GM12892 (cell line): ENCODE measurements at places on chromosomes 1 and 21.

DNA sequence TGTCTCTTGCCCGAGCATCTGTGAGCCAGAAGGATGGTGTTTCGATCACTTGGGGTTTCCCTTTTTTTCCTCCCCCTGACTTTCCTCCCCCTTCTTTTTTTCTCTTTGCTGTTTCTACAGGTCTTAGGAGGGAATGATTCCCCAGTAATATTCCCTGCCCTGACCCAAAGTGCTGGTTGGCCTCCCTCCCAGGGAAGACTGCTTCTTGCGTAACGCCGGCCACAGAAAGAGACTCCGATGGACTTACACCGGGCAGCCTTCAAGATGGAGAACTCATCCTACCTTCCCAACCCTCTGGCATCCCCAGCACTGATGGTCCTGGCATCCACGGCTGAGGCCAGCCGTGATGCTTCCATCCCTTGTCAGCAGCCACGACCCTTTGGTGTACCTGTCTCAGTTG lies 6.8 kb downstream of the RNF220 start:
- DNase-seq: no peak

- no peak for DNase-seq
Observed at GRCh38 chr1:99771513-99771918, 5.1 kb upstream of the FRRS1 start.

DNA sequence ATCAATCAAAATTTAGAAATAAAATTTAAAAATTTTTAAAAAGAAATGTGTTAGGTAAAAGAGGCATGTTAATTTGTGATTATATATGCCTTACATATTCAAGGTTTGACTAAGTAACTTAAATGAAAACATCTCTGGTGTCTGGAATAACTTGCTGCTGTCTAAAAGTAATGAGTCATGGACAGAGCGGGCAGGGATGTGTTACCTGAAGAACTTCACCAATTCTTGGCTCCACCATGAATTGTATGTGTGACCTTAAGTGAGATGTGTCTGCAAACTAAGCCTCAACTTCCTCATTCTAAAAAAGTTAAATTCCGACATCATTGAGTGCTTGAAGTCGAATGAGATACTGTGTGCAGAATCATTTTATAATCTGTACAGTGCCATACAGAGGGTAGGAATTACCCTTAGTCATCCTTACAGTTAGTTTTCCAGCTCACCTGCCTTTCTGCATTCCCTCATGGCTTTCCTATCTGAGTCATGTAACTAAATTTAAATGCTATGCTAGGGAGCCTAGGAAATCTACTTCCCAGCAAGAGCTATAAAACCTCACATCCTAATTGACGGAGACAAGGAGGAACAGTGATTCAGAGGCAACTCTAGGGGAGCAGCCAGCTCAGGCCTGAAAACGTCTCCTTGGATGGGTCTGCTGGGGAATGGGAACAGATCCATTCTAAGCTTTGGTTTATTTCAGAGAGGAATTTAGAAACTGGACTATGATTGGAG lies 100.7 kb upstream of the TSPAN2 start:
- no peak for DNase-seq

- DNase-seq: no peak
Observed at GRCh38 chr1:210496063-210496462, 167.4 kb downstream of the HHAT start.

- no peak for DNase-seq
Observed at GRCh38 chr1:54367613-54368012, 38.6 kb downstream of the SSBP3 start.

DNA sequence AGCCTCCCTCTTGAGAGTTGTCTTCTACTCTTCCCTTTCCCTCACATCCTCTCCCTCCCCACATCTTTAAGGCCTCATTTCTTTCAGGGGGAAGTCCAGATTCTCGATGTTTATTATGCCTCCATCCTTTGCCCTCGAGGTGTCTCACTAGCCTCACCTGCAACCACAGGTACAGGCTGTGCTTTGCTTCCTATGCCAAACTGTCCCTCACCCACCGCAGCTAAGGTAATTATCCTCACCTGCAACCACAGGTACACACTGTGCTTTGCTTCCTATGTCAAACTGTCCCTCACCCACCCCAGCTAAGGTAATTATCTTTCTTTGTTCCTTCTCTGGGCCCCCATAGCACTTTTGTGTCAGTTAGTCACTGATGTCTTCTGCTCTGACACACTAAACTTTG lies 328.1 kb upstream of the SNX7 start:
- DNase-seq: no peak

- DNase-seq: no peak
Observed at GRCh38 chr1:25544243-25544764, 898 bp downstream of the LDLRAP1 start.

GRCh38 chr1:235632506-235633401 lies 16.8 kb downstream of the GNG4 start:
- no peak for DNase-seq

DNA sequence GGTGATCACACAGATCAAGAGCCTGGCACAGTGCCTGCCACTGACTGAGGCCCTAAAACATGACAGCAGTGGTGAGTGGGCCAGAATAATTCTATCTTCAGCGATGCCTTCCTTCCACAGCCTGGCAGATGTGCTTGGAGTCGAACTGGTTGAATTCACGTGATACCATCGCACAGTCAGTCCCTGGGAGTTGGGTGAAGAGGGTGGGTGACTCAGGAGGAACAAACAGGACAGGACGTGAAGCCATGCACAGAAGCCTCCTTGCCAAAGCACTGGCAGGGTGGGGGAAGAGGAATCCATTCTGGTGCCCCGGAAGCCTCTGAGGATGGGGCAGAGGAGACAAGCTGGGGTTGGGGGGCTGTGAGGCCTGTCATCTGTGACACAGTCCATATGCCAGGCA lies 80.3 kb upstream of the WNT4 start:
- DNase-seq: no peak

GRCh38 chr1:163561580-163562295 lies 240.0 kb downstream of the NUF2 start:
- DNase-seq: no peak

DNA sequence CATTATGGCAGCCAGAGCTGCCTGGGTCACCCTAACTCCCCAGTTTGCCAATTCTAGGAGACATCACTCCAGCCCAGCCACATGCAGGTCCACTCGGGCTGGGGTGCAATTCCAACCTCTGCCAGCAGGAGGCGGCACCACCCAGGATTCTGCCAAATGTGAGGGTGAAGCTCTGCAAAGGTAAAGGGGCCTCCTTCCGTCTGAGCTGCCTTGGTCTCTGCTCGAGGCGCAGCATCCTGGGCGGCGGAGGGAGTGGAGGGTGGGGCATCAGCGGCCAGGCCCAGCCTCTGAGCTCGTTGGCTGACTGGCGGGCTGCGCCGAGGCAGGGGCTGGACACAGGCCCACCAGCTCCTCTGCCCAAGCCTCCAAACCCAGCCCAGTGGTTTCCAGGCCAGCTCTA lies 63.8 kb downstream of the ARHGEF16 start:
- DNase-seq: no peak

- no peak for DNase-seq
Observed at GRCh38 chr1:90507173-90507572, 209.9 kb downstream of the BARHL2 start.

DNA sequence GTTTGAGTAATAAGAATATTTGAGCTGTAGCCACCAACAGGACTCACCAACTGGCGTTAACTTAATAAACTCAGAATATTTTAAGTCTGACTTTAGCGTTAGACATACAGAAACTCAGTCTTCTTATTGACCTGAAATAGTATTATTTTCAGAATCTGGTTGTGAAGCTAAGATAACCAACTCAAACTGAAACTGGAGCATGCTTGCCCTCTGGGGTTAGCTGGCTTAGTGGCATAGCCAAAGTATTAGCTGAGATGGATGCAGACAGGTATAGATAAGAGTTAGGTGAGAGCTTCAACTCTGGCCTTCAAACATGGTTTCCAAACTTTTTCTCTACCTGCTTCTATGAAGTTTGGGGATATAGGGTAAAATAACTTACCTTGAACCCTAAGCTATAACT lies 40.5 kb downstream of the AMY1C start:
- DNase-seq: no peak

DNA sequence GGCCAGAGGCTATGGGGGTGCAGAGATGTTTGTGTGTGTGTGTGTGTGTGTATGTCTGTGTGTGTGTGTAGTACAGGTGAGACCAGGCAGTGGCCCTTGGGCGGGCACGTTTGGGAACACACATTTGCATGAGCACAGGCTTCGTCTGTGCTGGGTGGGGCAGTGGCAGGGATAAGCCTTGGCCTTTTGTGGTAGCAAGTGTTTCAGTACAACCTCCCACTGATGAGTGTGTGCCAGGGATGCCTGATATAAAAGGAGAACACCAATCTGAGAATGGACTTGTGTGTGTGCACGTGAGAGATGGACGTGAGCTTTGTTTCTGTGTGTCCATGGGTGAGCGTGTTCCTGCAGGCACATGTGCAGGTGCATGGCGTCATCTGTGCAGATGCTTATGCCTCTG lies 3.0 kb downstream of the NTRK1 start:
- DNase-seq: no peak

GRCh38 chr1:221567859-221568507 lies 173.9 kb downstream of the DUSP10 start:
- no peak for DNase-seq

- no peak for DNase-seq
Observed at GRCh38 chr1:151720554-151720953, 768 bp upstream of the RIIAD1 start.

DNA sequence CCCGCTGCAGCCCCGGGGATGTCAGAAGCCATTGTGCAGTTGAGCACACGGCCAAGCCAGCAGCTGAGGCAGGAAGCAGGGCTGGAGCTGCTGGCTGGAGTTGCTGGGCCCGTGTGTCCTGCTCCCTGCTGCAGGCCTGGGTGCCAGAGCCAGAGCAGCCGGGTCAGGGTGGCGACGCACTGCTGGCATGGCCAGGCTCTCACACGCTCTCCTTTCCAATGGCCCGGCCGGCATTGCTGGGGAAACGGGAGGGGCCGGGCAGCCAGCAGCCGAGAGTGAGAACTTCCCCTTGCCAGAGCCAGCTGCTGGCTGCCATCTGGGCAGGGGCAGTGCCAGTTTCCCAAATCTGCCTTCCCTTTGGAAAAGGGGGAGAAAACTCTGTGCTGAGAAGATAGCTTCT lies 82.4 kb upstream of the PROX1 start:
- no peak for DNase-seq

DNA sequence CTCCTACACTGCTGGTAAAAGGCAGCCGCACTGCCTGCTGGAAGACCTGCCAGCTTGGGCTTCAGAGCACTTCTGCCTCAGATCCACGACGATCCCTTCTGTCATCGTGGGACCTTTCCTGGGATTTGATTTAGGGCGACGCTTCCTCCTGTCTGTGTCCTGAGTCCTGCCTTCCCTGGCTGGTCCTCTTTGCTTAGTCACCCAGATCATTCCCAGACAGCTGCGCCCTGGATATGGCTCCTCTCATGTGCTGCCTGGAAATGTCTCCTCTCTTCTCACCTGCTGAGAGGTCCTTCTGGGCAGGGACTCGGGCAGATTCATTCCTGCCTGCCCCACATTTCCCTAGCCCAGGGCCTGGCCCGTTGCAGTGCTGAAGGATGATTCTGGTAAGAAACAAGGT lies 72.4 kb upstream of the POU3F1 start:
- no peak for DNase-seq

DNA sequence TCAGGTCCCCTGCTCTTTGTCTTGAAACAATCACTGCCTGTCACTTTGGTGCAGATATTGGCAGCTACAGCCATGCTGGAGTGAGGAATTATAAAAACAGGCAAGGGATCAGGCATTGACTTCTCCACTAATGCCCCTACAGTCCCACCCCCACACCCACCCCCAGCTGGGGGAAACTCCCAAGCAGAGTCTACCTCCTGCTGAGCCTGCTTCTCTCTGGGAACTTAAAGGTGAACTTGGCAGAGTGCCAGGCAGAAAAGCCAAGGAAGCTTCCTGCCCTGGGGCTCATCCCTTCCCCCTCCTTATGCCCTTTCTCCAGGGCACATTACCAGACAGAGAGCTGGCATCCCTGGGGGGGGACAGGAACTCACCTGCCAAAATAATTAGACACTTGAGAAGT lies 6.7 kb downstream of the NCMAP start:
- no peak for DNase-seq

DNA sequence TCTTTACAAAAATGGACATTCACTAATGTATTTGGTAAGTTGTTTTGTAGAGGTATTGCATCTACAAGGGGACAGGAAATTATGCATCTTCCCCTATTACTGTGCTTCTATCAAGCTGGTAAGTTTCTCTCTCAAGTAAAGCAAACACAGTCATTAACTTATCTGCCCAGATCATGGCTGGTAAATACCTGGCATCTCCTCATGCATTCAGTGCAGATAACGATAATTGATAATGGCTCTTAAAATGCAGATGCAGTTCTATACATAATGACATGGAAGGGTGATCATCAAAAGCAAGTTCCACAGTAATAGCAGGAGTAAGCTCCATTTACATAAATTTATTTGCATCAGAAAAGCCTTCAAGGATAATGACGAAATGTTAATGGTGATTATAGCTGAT lies 122.4 kb downstream of the SIPA1L2 start:
- no peak for DNase-seq

DNA sequence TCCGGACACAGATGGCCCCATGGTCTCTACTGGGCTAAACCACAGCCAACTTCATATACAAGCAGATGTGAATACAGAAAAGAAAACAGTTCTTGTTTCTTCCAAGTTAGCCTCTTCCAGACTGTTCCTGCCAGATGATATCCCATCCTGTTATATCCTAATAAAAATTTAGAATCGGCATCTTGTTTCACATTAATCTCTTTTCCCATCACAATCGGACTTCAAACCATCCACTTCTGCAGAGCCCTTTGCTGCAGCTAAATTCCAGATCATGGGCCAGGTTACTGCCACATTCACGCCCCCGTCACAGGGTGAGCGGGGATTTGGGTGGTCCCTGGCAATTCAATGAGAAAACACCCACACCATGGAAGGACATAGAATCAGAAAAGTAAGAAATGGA lies 57.2 kb downstream of the NPHP4 start:
- DNase-seq: no peak

DNA sequence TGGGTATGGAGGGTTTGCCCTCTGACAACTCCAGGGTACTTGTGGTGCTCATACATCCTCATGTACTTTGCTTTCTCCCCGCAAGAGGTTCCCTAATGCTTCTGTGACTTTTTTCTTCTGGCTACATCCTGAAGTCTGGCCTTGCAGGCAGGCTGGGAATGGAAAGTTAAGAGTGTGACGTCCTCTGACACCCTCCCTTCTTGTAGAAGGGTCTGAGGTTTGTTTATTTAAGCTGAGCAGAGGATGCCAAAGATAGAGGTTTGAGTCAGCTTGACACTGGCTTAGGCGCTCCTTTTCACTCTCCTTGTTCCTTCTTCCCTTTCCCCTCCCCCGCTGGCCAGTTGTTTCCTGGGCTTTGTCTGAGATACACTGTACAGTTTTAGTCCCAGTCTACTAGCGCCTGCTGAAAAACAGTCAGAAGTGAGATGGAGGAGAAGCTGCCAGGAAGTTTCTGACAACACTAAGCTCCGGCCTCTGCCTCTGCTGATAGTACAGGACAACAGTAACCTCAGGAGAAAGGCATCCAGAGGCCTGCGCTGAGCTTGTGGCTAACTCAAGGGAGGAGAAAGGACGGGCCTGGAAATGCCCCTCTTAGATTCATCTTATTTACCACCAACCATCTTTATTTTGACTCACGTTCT lies at the start of gene MACF1:
Gene MACF1, plus strand, starts transcription at position 255 of the 641 bp plus-strand sequence. Its CDS starts 328 bp downstream, at position 583.
- DNase-seq: no peak

GRCh38 chr1:2381741-2382620 lies 9.4 kb downstream of the MORN1 start:
- peak; percentile 99 for DNase-seq

GRCh38 chr1:26961826-26962225 lies 1.6 kb upstream of the KDF1 start:
- no peak for DNase-seq

GRCh38 chr1:171754353-171754705 lies 12.5 kb upstream of the VAMP4 start:
- DNase-seq: no peak

- no peak for DNase-seq
Observed at GRCh38 chr1:68173936-68174737, 58.2 kb downstream of the WLS start.
